Ureter (tissue), 1 donor: ENCODE measurements at places on chromosomes 7 and 10.

- no peak for DNase-seq
Observed at GRCh38 chr7:111758332-111758731, 196.0 kb upstream of the IMMP2L start.

- no peak for DNase-seq
Observed at GRCh38 chr7:52005613-52006012, 689.0 kb upstream of the COBL start.

DNA sequence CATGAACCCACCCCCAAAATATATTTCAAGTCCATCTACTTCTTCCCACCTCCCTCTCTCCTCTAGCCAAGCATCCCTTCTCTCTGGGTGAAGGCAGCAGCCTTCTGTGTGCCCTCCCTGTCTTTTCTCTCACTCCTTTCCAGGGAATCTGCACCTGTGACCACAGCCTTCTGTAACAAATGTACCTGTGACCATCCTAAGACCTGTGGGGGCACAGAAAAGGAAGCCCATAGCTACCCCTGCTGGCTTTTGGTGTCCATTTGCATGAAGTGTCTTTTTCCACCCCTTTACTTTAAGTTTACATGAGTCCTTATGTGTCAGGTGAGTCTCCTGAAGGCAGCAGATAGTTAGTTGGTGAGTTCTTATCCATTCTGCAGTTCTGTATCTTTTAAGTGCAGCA, 2.0 kb upstream of the TBXAS1 start:
- DNase-seq = no peak

GRCh38 chr10:20363684-20364083, 533.4 kb downstream of the NEBL start:
- DNase-seq = no peak

DNA sequence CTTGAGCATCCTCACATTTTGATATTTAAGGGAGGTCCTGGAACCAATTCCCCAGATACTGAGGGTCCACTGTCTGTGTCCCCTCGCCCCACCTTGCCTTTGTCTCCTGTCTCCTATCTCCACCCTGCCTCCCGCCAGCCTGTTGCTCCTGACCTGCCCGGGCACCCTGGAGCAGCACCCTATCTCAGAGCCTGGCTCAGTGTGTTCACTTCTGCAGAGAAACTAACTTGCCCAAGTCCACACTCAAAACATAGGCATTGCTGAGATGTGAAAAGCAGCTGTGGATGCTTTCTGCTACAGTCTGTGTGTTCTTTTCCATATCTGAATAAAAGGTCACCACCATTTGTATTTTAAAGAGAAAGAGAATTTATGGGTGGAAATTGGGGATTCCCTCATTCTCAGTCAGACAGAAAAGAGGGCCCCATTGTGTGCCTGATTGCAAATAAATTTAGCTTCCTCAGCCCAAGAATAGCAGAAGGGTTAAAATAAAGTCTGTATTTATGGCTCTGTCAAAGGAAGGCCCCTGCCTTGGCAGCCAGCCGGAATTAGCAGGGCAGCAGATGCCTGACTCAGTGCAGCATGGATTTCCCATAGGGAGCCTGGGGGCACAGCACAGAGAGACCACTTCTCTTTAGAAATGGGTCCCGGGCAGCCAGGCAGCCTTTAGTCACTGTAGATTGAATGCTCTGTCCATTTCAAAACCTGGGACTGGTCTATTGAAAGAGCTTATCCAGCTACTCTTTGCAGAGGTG, 161.3 kb downstream of the EGFR start:
- no peak for DNase-seq

GRCh38 chr10:133364645-133365431, 7.0 kb upstream of the FUOM start:
- DNase-seq = no peak

DNA sequence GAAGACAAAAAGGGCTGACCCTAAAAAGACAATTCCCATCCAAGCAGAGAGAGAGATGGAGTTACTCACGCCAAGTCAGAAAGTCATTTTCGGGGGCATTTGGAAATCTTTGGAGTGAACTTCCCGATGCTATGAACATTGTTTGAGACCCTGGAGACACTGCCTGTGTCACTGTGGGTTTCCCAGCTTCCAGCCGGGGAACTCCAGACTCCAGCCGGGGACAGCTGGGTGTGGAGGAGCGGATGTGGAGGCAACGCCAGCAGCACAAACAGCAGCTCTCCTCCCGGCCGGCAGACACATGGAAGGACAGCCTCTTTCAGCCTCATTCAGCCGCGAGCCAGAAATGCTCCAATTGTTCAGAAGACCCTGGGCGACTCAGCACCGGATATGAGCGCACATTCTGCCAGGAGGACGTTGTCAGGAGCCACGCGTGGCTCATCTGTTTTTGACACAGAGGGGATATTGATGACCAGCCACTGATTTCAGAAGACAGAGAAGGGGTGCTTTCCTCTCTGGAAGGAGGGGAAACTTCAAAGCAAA, 97.6 kb downstream of the PRPF18 start:
- DNase-seq = no peak
